ENCODE measurements at places on chromosomes 2 and 18.

DNA sequence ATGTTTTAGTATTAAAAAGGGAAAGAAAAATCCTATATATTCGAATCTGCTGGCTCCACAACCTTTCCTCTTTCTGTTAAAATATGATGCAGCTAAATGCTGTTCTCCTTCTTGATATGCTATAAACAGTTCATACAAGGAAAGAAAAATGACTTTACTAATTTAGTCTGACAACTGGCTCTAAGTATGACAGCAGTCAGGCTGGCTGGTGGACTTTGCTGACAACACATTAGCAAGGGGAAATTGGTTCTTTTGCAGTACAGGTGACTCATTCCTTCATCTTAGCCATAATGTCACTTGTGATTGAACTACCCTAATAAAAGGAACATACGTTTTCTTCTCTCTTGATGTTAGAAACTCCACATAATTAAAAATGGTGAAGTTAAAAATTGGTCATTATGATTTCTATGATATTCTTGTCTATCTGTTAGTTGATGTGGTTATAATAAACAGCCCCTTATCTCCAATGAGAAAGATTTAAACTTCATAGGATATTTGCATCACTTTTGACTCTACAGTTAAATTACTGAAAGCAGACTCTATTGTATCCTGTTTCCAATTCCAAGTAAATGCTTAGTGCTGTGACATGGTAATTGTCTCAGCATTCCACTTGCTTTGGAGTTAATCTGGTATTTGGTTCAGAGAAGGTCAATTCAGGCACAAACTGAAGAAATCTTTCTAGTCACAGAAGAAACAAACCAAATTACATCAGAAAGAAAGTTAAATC is 315.3 kb upstream of the GULP1 start:
- DNase-seq, result no peak

DNA sequence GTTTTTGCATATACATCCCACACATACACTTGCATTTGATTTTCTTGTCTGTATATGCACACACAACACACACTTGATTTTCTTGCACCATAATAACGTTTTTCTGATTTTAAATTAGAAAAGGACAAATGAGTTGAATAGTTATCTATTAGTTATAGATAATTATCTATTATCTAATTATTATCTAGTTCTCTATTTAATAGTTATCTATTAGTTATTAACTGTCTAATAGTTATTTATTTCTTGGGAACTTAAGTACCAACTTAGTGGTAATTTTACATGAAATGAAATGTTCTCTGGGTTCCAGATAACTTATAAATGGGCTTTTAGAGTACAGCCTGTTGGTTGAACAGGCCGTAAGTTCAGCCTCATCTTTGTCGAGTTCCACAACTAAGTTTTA is 23.0 kb downstream of the INPP4A start:
- DNase-seq, result no peak

DNA sequence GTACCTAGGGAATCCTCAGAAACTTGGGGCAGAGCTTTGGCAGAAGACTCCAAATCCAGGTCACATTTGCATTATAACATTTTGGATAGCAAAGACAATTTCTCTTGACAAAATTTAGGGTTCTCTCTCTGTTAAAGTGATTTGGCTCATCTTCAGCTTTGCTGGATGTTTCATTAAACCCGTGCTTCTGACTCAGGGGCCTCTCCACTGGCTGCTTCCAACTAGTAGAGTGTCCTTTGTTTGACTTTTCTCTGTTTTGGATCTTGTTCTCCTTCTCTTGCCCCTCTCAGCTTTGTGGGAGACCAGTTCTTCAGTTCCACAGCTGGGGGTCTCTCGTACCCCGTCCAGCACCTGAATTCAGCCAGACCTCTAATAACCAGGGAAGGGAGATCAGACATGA is 145.6 kb downstream of the PLCL1 start:
- no peak for DNase-seq

DNA sequence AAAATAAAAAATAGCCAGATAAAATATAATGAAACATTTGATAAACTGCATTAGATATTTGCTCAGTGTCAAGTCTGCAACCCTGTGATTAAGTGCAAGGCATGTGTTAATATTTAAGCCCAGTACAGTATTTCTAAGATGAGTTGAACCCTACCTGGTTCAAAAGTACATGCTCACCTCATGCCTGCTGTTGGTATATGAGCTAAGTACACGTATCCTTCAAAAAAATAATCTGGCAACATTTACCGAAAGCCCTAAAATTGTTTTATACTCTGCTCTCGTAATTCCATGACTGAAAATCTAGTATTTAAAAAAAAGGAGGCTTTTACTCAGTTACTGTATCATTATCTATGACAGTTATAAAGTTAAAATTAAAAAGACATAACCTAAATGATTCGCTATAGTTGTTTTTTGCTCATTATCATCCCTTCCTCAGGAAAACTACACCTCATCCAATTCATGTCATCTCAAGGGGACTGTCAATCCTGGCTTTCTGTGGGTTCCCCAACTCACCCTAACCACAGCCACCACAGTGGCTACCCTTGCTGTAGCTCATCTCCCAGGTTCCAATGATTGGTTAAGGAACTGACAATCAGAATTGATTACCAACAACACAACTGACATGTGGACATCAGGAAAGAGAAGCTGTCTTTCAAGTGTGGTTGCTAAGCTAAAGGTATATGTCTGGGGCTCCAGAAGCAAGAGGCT is 10.6 kb downstream of the TLK1 start:
- no peak for DNase-seq

GRCh38 chr2:233198026-233198425 is 53.4 kb upstream of the ATG16L1 start:
- DNase-seq, result no peak

DNA sequence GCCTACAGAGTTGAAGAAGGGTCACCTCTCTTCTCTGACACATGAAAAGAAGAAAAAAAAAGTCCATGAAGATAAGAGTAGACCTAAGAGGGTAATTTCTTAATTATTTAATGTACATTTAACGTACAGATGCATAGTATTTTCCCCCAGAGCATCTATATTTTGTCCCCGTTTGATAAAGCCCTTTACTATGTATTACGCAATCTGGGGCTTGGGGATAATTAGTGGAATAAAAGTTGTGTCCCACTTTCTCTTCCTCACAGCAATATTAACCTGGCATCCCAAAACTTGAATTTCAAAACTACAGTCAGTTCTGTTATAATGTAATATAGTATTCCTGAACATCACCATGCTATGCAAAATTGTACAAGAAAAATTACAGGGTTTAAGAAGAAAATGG is 254.1 kb downstream of the SUCLG1 start:
- no peak for DNase-seq

DNA sequence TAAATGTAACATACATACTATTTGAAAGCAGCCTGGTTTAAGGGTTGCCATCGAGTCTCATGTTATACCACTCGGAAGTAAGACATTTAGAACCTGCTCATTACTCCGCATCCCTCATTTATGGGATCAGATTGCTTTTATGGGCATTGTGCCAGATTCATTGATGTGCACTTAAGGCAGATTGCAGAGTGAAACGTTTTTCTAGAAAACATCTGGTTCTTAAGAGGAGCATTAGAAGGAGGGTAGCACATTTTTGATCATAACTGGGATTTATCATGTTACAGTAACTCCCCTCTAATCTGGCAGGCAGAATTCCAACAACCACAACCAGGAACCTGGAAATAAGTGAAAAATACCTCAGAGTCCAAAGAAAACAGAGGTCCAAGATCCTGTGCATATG is 74.2 kb upstream of the GALNT3 start:
- peak; percentile 39 for DNase-seq

GRCh38 chr2:237818066-237818473 is 19.5 kb downstream of the RBM44 start:
- no peak for DNase-seq

GRCh38 chr2:150353376-150353775 is 134.1 kb downstream of the RND3 start:
- no peak for DNase-seq

Measured in femur (tissue), 1 donor.